ENCODE measurements at places on chromosomes 6 and 20. TPM values are rescaled to one million over a fixed set of nuclear protein-coding genes. Genes with fewer than 3 reads are reported as not detected.

Gene LRRN4
- total RNA-seq, result 0.41 TPM

Gene TBP
- 15.5 TPM for total RNA-seq

Gene PREX1
- total RNA-seq, result 18.8 TPM

Gene NELFCD
- total RNA-seq, result 45.7 TPM

Gene CGA
- not detected for total RNA-seq

Gene OTOR
- 0.82 TPM for total RNA-seq

Gene LHFPL5
- 0.82 TPM for total RNA-seq

Gene RAD21L1
- total RNA-seq, result under 0.01 TPM

Gene SIRPD
- not detected for total RNA-seq

Gene DPPA5
- total RNA-seq, result not detected

Gene THBS2
- total RNA-seq, result 6.5 TPM

Gene PSMB8
- total RNA-seq, result 3.3 TPM

Gene TBXT
- total RNA-seq, result not detected

Gene SNAI1
- total RNA-seq, result not detected

Gene SAMD10
- total RNA-seq, result 5.7 TPM

Gene PRR18
- total RNA-seq, result under 0.01 TPM

Gene ZNF311
- 6.9 TPM for total RNA-seq

Gene C6orf141
- 4.9 TPM for total RNA-seq

Gene DLL1
- 9.0 TPM for total RNA-seq

Gene GPX5
- not detected for total RNA-seq

Gene LST1
- 1.2 TPM for total RNA-seq

Gene CAP2
- total RNA-seq, result 39.9 TPM

Gene COL10A1
- total RNA-seq, result not detected

Gene CPNE5
- 12.6 TPM for total RNA-seq

Gene GGTLC1
- not detected for total RNA-seq

Gene CDSN
- not detected for total RNA-seq

Gene PTK7
- 16.7 TPM for total RNA-seq

Gene UNC5CL
- total RNA-seq, result under 0.01 TPM

Gene ULBP2
- 5.3 TPM for total RNA-seq

Gene HLA-DQA1
- total RNA-seq, result not detected

Gene TP53RK
- total RNA-seq, result 51.0 TPM

Gene SYCP2L
- 5.7 TPM for total RNA-seq

Gene HMGCLL1
- total RNA-seq, result 68.9 TPM

Gene GNAS-AS1
- 1.2 TPM for total RNA-seq

Gene DBNDD2
- 2.9 TPM for total RNA-seq

Gene SLC22A2
- total RNA-seq, result 0.82 TPM

Gene ENPP5
- 5.3 TPM for total RNA-seq

Gene UST
- total RNA-seq, result 39.5 TPM

Gene NELFE
- 45.7 TPM for total RNA-seq

Gene ETV7
- not detected for total RNA-seq

Gene RNF144B
- total RNA-seq, result 2.9 TPM

Gene GPR6
- 7.3 TPM for total RNA-seq

Gene TRAPPC3L
- under 0.01 TPM for total RNA-seq

Gene KCNG1
- total RNA-seq, result 22.4 TPM

Gene SRF
- total RNA-seq, result 9.8 TPM

Gene CRIP3
- total RNA-seq, result 4.5 TPM

Gene PGC
- total RNA-seq, result under 0.01 TPM

Gene HLA-DOA
- 0.82 TPM for total RNA-seq

Gene ANGPT4
- total RNA-seq, result not detected
